ENCODE measurements at places on chromosomes 11 and 22.

- no peak for DNase-seq
These were observed 321.3 kb downstream of the TTC28 start for GRCh38 chr22:28358312-28358711.

DNA sequence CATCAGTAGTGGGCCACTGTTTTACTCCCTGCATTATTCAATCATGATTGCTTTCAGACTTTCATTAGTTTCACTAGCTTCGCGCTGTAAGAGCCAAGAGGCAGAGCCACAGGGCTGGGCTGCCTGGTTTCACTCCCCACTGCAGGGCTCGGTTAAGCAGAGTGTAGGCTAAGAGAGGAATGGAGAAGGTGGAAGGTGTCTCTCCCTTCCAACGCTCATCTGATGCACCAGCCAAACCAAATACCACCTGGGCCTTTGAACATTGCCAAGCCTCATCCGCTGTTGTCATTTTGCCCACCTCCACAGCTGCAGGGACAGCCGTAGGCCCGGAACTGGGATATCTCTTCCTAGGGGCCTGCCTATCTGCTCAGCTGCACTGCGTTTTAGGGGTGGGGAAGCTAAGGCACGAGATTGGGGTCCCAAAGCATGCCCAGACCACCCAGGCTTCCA lies 480 bp upstream of the SMARCB1 start:
- DNase-seq = no peak

DNA sequence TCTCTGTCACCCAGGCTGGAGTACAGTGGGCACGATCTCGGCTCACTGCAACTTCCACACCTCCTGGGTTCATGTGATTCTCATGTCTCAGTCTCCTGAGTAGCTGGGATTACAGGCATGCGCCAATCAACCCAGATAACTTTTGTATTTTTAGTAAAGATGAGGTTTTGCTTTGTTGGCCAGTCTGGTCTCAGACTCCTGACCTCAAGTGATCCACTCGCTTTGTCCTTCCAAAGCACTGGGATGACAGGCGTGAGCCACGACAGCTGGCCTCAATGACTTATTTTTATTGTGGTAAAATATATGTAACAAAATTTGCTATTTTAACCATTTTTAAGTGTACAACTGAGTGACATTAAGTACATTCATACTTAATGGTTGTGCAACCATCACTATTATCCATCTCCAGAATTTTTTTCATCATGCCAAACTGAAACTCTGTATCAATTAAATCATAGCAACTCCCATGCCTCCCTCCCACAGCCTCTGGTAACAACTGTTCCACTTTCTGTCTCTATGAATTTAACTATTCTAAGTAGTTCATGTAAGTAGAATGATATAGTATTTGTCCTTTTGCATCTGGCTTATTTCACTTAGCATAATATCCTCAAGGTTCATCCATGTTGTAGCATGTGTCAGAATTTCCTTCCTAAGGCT lies 50.7 kb upstream of the CWF19L2 start:
- DNase-seq = no peak

GRCh38 chr11:87179621-87180020 lies 141.9 kb downstream of the TMEM135 start:
- DNase-seq = no peak

DNA sequence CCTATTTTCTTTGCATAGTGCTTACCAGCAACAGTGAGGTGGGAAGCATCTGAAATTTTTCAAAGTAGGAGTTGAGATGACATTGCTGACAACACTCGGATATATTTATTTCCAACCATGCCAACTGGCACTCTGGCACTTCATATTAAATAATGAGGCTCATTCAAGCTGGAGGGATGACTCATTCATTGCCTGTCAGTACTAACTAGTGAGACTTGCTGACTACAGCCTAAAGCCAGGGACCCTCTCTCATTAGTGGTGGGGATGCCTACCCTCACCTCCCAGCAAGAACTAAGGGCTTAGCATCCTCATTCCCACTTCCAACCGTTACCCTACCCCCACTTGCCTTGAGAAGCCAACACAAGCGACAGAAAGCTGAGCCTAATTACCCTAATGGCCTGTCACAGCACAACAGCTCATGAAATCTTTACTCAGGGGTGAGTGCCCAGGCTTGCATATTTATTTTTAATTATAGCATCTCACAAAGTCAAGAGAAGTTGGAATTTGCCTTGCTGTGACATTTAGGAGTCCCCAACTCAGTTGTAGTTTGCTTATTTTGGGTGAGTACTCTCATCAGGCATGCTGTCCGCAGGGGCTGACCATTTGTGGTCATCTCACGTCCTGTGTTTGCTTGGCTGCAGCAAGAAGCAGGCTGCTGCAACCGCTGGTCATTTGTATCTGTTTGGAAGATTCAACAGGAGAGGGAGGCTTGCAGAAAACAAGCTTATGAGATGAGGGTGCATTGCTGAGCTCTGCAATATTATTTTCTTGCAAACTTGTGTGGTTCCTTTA lies 181.6 kb upstream of the POU2AF2 start:
- no peak for DNase-seq

DNA sequence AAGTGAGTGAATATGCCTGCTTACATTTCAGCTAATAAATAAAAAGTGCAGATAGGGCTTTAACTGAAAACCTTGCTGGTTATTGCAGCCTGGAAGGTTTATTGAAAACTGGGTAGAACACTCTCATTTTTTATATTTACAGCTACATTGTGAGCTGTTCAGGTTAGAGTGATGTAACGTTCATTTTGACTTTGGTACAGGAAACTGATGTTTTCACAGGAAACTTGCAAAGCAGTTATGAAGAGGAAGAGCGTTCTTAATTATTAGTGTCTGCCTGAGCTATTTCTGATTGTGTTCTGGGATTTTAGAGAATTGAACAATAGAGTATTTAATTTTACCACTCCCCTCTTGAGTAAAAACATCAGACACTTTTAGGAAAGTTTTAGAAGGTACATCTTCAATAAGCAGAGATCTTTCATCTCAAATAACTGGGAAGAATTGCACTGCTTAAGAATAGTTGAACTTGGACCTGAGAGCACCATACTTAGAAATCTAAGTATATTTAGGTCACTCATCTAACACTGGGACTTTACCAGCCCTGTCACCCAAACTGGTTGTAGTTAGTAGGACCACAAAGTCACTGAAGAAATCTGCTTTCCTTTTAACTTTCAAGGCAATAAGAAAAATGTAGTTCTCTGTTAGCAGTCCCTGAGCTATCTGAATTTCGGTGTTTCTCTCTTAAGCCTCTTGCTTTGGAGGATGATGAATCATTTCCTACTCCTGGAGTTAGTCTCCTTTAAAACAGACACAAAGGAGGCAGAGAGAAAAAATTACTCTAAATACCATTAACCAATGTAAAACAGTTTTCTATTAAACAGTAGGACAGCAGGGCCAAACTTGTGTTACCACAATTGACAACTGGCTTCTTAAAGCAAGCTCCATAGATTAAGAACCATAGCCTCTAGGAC lies 128.6 kb upstream of the DDI1 start:
- no peak for DNase-seq

- DNase-seq = no peak
These were observed 228.7 kb upstream of the TBCEL start for GRCh38 chr11:120795185-120795584.

- DNase-seq = peak; percentile 26
These were observed 6.0 kb downstream of the SYN3 start for GRCh38 chr22:33051960-33052839.

DNA sequence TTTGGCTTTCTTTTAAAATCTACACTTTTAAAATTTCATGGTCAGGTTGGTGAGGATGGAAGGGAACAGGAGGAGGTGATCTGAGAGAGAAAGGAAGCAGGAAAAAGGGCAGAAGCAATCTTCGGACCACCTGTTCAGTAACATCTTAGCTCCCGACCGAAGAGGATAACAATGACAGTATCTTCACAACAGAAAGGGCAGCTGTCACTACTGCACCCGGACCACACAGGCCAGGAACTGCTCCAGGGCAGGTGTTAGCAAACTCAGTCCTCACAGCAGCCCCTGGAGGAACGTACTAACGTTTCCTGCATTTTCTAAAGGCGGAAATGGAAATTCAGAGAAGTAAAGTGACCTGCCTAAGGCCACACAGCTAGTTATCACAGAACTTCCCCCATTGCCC lies 16.8 kb downstream of the PTPN5 start:
- DNase-seq = no peak

DNA sequence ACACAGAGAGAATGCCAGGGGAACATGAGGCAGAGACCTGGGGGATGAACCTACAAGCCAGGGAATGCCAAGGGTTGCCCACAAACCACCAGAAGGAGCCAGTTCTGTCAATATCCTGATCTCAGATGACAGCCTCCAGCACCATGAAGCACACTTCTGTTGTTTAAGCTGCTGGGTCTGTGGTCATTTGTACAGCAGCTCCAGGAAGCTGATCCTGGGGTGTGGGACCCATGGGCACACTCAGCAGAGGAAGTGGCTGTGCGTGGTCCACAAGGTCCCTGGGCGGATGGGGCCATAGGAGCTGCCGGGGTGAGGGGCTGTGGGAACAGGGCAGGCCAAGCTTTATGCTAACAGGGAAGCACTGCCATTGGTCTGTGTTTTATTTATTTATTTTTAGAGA lies 12.1 kb downstream of the PPM1F start:
- no peak for DNase-seq

DNA sequence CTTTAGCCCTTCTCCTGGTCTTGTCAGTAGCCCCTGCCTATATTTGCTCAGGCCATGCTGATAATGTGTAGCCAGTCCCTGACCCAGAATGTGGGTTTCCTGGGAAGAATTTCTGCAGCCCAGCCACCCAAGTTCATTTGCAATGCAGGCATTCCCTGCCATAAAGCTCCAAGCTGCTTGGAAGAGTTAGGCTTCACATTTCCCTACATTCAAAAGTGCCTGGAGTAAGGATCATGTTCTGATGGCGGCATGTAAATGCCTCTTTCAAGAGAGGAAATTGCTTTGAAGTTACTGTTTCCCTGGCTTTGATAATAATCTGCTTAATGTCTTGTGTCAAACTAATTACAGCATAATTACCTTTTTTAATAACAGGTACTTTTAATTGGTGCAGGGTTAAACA lies 266.1 kb downstream of the MIAT start:
- DNase-seq = no peak

DNA sequence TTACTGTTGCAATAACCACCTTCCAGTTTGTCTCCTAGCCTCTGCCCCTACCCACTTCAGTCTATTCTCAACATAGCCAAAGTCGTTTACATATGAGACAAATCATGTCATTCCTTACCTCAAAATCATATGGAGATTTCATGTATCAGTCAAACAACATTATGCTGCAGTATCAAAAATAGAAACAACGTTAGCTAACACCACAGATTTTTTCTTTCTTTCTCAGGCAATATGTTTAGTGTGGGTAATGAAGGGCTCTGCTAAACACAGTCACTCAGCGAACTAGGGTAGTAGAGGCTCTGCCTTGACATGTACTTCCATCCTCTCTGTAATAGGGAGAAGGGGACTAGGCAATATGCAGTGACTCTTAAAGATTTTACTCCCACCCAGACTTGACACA lies 141.3 kb upstream of the DDI1 start:
- DNase-seq = no peak

GRCh38 chr11:133047036-133047770 lies 485.1 kb downstream of the OPCML start:
- no peak for DNase-seq

DNA sequence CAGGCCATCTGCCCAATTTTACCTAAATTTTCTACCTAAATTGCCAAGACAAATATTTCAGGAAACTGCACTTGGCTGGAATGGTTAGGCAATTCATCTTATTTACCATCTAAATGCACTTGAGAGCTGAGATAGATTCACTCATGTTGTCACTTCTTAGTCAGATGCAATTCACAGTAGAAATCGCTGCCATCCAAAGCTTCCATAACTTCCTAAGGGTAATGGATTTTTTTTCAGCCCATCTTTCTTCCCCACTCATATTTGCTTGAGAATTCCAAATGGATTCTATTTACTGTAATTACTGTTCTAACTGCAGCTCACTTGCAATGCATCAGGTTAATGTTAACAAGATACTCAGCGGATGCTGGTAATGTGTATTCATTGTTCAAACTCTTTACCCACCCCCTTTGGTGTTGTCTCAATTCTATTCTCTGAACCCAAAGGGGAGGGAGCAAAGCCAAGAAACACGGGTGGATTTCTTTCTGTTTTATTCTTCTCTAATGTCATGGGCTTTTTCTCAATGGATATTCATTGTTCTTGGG lies 96.0 kb downstream of the TENM4 start:
- DNase-seq = no peak
